Fibroblast of skin of abdomen (primary cell): ENCODE measurements at places on chromosomes 7 and 10.
A peak's percentile ranks its signal among the peaks of the same experiment; 100 is the strongest.

GRCh38 chr10:71989661-71990454 lies 25.7 kb downstream of the CHST3 start:
- no peak for DNase-seq

DNA sequence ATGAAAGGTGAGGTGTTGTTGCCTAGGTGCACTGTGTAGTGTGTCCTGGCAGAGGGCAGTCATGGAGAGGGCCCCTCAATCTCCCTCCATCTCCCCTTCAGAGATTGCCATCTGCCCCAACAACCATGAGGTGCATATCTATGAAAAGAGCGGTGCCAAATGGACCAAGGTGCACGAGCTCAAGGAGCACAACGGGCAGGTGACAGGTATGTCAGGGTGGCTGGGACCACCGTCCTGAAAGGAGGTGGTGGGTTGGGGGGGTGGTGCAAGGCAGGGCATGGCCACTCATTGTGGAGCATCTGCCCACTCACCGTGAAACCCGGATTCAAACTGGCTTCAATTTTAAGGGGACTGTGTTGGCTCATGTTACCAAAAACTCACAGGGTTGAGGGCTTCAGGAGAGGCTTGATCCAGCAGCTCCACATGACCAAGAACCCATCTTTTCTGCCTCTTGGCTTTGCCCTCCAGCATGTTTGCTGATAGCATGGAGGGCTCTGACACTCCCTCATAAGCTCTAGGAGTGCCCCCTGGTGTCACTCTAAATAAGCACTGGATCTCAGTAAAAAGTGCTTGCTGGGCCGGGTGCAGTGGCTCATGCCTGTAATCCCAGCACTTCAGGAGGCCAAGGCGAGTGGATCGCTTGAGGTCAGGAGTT lies 12.2 kb downstream of the ARPC1B start:
- DNase-seq = no peak

DNA sequence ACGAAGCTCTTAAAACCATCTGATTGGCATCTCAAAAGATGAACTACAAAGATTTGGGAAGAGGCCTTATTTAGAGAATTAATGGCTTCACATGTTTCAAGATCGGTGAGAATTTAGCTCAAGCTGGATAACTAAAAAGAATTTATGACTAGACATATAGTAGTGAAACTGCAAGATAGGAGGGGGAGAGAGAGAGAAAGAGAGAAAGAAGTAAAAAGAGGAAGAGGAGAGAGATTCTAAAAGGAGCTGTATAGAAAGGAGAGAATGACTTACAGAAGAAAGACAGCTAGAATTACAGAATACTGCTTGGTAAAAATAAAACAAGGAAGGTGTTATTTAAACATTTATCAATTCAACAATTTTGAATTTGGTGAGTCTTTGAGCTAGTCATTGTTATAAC lies 592.3 kb downstream of the SH2D4B start:
- no peak for DNase-seq

DNA sequence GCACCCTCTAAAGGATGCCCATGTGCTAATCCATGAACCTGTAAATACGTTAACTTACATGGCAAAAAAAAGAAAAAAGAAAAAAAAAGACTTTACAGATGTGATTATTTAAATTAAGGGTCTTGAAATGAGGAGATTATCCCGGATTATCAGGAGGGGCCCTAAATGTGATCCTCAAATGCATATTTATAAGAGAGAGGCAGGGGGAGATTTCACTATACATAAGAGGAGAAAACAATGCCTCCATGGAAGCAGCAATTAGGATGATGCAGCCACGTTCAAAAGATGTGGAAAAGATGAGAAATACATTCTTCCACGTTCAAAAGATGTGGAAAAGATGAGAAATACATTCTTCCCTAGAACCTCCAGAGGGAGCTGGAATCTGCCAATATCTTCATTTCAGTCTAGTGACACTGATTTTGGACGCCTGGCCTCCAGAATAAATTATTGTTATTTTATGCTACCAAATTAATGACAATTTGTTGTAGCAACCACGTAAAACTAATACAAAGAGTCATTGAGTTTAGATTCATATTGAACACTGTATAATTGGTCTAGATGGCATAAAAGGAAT lies 328.4 kb upstream of the GNAI1 start:
- DNase-seq = peak; percentile 33

DNA sequence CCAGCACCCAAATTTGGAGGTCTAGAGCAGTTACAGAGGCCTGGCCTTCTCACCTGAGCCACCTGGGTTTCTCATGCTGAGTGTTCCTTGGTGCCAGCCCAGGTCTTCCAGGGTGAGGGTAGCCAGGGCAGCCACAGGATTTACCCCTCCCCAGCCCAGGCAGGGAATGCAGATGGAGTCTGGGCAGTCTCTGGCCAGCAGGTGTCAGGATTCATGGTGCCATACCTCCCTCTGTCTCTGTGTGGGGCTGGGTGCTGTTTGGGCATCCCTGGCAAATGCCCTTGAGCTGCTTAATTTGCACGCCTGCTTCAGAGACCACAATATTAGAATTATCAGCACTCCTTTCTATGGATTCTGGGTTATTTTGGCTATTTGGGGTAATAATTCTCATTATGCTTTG lies 246.7 kb downstream of the GFRA1 start:
- DNase-seq = no peak

GRCh38 chr7:90594751-90595317 lies 1.3 kb upstream of the CDK14 start:
- peak; percentile 86 for DNase-seq

GRCh38 chr10:6787091-6787490 lies 207.0 kb upstream of the PRKCQ start:
- no peak for DNase-seq

DNA sequence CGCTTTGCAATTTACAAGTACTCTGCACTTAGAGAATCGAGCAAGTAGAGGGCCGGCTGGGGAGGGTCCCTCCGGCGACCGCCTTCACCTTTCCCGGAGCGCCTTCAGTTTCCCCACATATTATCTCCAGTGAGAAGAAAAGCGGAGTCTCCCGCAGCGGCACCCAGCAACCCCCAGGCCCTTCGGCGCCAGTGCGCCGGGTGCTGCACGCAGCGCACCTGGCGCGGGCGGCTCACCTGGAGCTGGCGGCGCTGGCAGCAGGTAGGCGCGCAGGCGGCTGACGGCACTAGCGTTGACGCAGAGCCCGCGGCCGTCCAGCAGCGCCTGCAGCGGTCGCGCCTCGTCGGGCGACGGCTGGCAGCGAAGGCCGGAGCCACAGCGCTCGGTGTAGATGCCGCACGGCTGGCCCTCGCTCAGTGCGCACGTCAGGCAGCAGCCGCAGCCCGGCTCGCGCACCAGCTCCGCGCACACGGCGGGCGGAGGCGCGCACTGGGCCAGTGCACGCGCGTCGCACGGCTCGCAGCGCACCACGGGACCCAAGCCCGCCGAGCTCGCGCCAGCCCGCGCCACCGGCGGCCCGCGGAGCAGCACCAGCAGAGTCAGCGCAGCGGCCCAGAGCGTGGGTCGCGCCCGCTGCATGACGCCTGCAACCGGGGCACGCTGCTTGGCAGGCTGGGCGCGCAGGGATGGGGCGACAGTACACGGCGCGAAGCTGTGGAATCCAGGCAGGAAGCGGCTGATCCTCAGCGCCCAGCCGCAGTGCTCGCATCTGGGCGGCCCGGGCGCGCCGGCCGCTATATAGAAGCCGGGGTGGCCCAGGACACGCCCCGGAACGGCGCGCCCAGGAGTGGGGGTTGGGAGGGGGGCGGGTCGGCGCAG lies at the start of gene IGFBP3:
Gene IGFBP3, minus strand, starts transcription at position 771 of the 879 bp plus-strand sequence. Its CDS starts 132 bp downstream, at position 639.
- DNase-seq = peak; percentile 64

DNA sequence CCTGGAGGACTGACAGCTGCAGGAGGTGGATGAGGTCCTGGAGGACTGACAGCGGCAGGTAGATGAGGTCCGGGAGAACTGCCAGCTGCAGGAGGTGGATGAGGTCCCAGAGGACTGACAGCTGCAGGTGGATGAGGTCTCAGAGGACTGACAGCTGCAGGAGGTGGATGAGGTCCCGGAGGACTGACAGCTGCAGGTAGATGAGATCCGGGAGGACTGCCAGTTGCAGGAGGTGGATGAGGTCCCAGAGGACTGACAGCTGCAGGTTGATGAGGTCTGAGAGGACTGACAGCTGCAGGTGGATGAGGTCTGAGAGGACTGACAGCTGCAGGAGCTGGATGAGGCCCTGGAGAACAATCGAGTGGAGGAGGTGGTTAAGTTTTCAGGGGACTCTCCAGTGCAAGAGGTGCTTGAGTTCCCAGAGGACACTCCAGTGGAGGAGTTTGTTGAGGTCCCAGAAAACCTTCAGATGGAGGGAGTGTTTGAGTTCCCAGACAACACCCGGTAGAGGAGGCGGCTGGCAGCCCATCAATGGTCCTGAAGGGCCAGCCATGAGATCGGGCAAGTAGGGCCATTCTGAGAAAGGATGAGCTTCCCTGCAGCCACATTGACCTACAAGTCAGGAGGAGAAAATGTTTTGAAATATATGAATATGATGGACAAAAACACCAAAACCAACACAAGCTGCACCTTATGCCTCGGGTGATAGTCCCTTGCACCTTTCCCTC lies 4.7 kb upstream of the EIF5AL1 start:
- DNase-seq = no peak

DNA sequence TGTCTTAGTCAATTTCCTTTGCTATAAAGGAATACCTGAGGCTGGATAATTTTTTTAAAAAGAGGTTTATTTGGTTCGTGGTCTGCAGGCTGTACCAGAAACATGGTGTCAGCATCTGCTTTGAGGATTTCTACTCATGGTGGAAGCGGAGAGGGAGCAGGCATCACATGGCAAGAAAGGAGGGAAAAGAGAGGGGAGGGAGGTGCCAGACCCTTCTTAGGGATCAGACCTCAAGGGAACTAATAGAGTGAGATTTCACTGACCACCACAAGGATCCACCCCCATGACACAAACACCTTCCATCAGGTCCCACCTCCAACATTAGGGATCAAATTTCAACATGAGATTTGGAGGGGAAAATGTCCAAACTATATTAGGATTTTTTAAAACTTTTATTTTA lies 27.0 kb upstream of the AKR1B10 start:
- no peak for DNase-seq

DNA sequence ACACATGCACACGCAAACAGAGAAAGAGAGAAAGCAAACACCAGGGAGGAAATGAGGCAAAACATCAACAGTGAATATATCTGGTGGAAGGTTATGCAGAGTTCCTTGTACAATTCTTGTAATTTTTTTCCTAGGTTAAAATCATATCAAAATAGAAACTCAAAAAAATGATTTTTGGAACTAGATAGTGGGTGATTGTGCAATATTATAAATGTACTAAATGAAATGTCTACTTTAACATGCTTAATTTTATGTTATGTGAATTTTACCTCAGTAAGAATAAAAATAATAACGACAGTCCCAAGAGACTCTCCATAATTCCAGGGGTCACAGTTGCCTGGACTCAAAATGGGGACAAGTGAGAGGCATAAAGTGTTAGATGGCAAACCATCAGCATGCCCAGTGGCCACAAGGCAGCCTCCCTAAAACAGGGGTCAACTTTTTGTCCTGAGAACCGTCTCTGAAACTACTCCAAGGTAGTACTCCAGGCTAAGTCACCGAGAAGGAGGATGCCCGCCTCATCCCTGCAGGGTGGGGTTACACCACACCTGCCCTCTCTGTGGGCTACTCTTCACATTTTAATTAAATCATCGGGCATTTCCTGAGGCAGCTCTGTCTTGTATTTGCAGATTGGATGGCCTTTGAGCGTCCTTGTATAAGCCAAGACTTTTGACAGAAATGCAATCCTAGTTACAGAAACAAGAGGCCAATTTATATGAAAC lies 267.7 kb downstream of the ELMO1 start:
- no peak for DNase-seq
